NCI-H1436 treated with DMSO at 0.1 percent for 48 hours (cell line): ENCODE measurements at places on chromosomes 2 and 18.

DNA sequence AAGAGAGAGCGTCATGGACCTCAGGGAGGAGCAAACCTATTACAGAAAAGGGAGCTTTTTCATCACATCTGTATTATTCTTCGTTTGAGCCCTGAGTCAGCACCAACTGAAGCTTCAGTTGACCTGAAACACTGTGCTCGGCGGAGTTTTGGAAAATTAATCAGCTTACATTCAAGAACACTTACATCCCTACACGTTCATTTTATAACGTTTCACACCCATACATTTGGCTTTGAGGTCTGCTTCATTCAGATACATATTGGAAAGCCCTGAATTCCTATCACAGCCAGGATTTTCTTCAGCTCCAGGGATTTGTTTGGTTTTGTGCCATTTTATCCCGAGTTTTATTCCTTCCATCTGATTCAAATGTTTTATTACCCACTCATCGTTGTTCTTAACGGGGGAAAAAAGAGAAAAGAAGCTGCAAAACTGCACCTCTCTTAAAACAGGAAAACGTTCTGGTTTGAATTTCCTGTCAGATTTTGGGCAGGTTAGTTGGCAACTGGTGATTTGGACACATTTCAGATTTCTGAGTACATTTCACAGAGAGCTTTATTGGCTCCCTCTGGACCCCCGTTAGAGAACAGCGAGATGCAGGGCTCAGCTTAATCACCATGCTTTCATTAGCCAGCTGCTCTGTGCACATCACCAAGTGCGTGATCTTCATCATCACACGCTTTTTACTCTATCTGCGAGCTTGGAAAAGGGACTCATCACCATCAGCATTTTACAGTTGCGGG, 88.8 kb downstream of the CDC42EP3 start:
- DNase-seq = no peak

DNA sequence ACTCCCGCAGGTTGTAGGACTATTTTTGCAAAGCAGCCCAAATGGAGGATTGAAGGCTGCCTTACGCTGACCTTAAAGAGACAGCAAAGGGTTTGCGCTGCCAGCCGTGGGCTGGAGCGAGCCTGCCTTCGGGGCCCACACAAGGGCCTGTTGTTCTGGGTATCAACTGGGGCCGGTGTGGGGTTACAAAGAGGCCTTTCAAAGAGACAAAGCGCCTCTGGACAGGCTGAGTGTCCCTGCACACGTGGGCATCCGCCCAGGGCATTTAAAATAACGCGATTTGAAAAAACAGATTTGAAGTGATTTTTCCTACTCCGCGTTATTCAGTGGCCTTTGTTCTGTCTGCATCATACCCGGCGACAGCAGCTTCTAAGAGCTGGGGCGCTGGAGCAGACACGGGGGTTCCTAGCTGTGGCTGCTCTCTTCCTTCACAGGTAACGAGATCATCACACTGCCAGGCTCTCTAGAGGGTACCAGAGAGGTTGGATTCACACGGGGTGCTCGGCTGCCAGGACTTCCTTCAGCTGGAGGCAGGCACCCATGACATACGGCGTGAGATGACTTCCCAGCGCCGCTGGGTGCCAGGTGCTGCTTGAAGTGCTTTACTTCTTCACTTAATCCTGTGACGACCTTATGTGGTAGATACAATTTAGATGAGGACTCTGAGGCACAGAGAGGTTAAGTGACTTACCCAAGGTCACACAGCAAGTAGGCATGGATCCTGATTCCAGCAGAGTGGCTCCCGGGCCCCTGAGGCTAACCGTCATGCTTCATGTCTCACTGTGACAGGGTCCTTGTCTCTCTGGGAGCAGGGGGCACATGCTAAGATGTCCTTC, 32.2 kb downstream of the MAL start:
- DNase-seq = no peak

GRCh38 chr2:237456200-237456843, 30.7 kb upstream of the MLPH start:
- DNase-seq = no peak

DNA sequence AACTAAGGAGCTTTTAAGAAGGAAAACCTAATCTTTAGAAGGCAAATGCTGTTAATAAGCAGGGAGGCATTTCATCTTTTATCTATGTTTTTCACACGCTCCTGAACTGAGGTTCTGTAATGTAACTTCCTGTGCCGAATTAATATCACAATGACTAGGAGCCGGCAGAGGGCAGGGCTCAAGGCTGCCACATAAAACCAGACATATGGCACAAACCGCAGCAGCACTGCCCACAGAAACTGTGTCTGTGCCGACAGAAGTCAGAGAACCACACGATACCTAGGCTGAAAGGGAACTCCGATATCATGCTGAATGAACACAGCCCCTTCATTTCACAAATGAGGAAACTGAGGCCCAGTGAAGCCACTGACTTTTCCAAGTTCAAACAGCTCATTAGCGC, 112.1 kb downstream of the EIPR1 start:
- DNase-seq = no peak

DNA sequence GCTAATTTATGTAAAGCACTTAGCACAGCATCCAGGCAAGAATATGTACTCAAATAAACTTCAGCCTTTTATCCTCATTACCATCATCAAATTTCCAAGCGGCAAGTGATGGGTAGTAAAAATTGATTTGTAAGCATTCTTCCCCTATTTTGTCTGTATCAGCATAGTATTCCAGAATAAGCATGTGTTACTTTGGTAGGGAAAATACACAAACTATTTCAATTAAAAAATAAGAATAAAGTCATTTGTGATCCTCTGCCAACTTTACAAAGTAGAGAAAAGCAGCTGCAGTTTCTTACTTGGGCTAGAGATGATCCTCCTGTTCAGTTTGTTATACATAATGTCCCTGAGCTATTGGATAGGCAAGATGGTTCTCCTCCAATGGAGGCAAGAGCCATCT, 493.2 kb downstream of the ZEB2 start:
- no peak for DNase-seq

- no peak for DNase-seq
These were observed 130.1 kb downstream of the GBX2 start for GRCh38 chr2:236038096-236038495.

DNA sequence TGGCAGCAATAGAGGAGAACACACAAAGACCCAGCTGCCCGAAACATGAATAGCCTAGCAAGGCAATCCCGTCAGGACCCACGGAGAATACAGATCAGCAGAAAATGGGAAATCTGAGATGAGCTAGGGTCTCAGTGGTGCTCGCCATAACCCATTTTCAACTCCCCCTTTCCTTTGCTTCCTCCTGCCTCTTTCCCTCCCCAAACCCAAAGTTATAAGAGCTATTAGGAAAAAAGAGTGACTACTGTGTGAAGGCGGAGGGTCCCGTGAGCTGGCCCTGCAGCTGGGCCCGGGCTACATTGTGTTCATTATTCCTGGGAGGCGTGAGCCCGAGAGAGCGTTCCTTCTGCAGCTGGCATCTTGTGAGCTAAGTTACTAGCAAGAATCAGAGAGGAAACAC, 118.4 kb downstream of the PID1 start:
- DNase-seq = no peak

- DNase-seq = no peak
These were observed 115.5 kb downstream of the ATL2 start for GRCh38 chr2:38261569-38262068.

GRCh38 chr18:49376046-49376445, 84.4 kb downstream of the DYM start:
- no peak for DNase-seq

DNA sequence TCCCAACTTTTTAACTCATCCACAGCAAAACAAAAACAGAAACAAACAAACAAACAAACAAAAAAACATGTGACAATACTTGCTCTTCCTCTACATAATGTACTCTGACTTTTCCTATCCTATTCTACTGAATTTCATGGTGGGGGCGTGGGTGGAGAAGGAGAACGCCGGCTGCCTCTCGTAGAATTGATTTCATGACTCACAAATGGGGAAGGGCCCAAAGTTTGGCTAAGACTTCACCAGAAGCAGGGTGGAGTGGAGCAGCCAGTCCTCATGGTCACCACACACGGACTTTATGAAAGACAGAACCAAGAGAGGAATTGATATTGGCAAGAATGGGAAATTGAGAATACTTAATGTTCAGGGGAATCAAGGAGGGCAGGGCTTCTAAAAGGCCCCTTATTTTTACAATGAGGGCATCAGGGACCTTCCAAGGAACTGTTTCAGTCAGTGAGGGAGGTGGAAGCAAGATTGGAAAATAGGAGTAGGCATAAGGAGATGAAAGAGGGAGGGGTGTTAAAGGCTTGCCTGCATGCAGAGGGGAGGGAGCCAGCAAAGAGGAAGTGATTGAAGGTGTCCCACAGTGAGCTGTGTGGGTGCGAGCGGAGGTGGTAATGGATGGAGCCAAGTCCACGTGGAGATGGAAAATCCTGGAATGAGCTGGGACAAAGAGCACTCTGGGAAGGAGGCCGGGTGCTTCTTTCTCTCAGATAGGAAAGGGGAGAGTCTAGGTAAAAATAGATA, 27.9 kb downstream of the MARCHF4 start:
- no peak for DNase-seq

GRCh38 chr2:215906458-215906857, 106.9 kb downstream of the MREG start:
- no peak for DNase-seq

- DNase-seq = no peak
These were observed 8.9 kb downstream of the IL1B start for GRCh38 chr2:112827604-112828185.

DNA sequence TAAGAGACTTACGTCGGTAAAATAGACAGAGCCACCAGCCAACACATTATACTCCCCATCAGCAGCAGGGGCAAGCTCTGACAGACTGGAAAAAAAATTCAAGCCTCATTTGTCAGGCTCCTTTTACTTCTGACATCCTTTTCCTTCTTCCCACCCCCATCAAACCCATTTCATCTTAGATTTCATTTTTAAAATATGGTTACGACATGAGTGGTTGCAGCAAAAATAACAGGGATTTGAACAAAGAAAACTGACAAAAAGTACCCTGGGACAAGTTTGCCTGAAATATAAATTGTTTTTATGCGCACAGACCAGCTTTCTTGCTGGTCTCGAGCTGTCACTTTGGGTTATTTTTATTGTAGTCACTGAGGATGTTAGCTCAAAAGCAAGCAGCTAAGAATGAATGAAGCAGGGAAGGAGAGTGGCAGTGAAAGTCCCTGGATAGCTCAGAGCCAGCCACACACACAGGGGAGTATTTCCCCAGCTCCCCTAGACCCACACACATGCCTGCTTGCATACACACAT, 30.7 kb upstream of the LINC00305 start:
- no peak for DNase-seq

- no peak for DNase-seq
These were observed 47.0 kb upstream of the RALBP1 start for GRCh38 chr18:9428301-9428706.

- DNase-seq = no peak
These were observed 24.3 kb upstream of the VIT start for GRCh38 chr2:36672199-36672598.

GRCh38 chr2:168662651-168663208, 139.7 kb upstream of the NOSTRIN start:
- no peak for DNase-seq

- no peak for DNase-seq
These were observed 22.1 kb upstream of the ARPC2 start for GRCh38 chr2:218194880-218195279.

DNA sequence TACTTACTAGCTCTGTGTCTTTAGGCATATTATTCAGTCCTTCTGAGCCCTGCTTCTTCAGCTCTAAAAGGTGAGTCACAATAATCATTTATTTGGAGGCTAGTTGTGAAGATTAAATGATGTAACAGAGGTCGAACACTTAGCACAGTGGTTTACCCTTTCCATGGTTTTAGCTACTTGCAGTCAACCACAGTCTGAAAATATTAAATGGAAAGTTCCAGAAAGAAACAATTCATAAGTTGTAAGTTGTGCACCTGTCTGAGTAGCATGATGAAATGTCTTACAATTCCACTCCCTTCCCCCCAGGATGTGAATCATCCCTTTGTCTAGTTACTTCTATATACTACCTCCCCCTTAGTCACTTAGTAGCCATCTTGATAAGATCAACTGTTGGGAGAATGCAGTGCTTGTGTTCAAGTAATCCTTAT, 217.6 kb upstream of the THUMPD2 start:
- DNase-seq = no peak

DNA sequence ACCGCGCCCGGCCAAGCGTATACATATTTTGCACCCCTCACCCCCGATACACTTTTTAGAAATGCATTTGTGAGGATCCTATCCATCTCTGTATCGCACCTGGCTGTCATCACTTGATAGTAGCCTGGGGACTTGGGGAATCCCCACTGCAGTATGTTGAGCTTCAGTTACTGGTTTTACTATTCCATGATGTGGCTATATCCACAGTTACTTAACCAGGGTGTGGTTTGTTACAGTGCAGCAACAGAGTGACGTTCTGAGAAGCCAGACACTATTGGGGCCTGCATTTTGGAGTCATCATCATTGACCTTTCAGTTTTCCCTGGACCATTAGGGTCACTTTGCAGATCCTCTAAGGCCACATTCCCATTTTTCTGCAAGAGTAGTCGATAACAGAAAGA, 212.7 kb downstream of the AGAP1 start:
- DNase-seq = no peak

GRCh38 chr2:150620855-150621254, 133.4 kb upstream of the RND3 start:
- no peak for DNase-seq

GRCh38 chr2:237490009-237490711, 3.1 kb downstream of the MLPH start:
- no peak for DNase-seq

DNA sequence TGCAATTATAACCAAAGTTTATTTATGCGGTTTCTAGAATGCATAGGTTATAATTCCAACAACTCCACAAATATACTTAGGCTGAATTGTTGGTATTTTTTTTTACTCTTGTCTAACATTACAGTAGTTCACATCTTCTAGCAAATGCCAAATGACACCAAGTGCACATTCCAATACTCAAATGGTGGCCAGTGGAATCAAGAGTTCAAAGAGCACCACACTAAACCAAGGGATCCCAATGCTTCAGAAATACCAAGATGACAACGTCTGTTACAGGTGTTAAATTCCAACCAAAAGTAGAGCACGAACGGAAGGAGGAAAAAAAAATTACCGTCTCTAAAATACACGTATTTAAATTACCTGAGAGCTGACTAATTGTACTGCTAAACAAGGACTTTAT, 136.2 kb downstream of the TMEM247 start:
- no peak for DNase-seq

DNA sequence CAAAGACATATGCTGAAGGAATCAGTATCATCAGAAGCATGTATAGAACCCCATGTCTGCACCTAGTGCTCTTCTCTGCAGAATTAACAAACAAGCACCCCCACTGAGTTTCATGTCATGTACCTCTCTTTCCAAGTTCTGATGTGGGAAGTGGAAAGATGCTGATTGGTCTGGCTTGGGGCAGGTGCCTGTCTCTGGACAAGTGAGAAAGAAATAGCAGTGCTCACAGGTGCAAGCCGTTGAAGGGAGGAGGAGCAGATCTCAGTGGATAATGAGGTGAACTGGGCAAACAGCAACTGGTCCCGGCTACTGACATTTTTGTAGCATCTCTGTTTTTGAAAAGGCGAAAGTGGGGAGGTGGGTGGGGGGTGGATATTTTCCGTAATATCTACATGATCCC, 17.5 kb upstream of the ACVR1 start:
- DNase-seq = no peak
